ENCODE measurements at places on chromosomes 1 and 21.

DNA sequence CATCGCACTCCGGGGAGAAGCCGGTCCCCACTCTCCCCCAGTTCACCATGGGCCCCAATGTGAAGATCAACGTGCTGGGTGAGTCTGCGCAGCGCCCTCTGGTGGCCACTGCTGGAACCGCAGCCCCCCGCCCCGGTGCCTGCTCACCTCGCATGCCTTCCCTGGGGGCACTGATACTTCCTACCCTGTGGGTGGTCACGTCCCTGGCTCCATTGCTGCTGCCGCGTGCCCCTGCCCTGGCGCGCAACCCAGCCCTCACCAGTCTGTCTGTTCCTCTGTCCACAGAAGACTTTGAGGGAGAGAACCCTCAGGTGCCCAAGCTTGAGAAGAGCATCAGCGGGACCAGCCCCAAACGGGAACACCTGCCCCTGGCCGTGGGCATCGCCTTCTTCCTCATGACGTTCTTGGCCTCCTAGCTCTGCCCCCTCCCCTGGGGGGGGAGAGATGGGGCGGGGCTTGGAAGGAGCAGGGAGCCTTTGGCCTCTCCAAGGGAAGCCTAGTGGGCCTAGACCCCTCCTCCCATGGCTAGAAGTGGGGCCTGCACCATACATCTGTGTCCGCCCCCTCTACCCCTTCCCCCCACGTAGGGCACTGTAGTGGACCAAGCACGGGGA lies 7.6 kb downstream of the EFNA3 start:
- DNase-seq, result peak; percentile 90

DNA sequence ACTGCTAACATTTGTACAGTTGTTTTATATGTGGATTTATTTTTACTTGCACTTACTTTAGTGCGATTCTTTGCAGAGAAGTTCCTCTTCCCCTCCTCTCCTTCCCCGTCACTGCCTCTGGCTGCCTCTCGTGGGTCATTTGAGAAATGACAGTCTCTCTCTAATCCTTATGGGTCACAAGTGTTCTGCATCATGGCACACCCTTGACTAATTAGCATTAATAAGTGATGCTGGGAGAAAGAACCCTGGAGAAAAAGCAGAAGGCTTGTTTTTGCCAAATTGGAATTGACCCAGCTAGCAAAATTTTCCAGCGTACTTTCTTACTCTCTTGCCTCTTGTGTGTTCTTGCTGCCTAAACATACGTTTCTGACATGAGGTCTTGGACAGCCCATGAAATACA lies 301.2 kb downstream of the DUSP10 start:
- DNase-seq, result peak; percentile 46

DNA sequence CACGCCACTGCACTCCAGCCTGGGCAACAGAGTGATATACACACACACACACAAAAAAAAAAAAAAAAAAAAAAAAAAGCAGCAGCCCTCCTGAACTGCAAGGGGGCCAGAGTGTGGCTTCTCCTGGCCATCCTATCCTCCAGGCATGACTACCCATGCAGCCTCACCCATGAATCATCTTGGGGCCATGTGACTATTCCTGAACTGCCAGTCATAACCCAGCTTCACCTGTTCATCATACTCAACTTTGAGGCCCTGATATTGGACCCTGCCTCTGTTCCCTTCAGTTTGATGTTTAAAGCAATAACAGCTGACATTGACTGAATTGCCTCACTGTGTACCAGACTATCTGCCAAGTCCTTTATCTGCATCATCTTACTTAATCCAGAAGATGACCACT lies 2.8 kb upstream of the HPCAL4 start:
- DNase-seq, result no peak

- no peak for DNase-seq
These were observed 803 bp upstream of the FLAD1 start for GRCh38 chr1:154982341-154982740.

- DNase-seq, result no peak
These were observed 127.0 kb downstream of the CCDC185 start for GRCh38 chr1:223520200-223520599.

- DNase-seq, result no peak
These were observed 642 bp upstream of the CREG1 start for GRCh38 chr1:167554028-167554779.

DNA sequence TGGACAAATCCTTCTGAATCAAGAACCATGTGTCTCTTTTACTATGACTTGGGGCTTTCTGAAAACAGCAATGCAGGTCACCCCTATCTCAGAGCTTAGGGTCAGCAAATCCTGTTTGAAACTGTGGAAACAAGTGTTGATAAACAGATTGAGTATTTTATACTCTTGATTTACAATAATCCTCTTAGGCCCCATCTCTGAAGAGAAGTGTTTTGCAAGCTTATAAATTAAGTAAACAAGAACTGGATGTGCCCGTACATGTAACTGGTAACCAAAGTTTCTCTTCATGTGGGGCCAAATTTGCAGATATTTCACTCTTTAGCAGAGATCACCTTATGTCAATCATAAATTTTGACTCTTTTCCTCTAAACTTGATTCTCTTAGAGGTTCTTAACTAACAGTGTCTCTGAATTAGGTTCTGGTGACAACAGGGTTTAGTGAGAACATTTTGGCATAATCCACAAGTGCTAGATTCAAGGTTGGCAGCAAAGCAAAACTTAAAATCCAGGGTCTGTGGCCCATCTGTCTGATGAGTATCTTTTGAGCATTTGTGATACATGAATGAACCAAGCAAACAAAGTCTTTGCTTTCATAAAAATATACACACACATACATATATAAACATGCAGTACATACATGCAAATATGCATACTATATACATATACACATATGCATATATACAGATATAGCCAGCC lies 183.0 kb upstream of the HOOK1 start:
- DNase-seq, result no peak

- DNase-seq, result peak; percentile 80
These were observed 1.5 kb downstream of the HIPK1 start for GRCh38 chr1:113930499-113931161.

All from NAMALWA (cell line).